ENCODE measurements at places on chromosomes 4 and X. TPM values are rescaled to one million over a fixed set of nuclear protein-coding genes. Genes with fewer than 3 reads are reported as not detected.

The NAP1L2 gene
- 1.9 TPM for total RNA-seq

The HAND2 gene
- not detected for total RNA-seq

GRCh38 chr4:113409181-113409580 lies 352.4 kb downstream of the CAMK2D start:
- peaks cover 8% of the 10 kb centered on the region for H3K27me3 ChIP-seq
- H3K4me3 ChIP-seq, result no peak overlapping the region
- no peak overlapping the region for H3K27ac ChIP-seq
- no peaks in the 10 kb centered on the region for H3K36me3 ChIP-seq

DNA sequence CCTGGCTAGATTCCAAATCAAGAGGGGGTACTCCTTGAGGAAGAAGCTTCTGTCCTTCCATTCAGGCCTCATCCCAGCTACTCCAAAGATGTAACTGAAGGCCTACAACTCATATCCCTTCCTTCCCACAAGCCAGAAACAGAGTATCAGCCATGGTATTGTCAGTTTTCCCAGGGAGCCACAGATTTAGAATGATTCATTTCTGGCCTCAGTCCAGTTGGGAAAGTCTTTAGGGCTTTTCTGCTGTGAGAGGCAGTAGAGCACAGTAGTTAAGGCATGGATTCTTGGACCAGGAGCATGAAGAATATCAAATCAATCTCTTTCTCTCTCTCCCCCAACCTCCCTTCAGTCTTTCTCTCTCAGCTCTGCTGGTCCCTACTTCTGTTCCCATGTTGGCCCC lies 505.0 kb downstream of the BCOR start:
- H3K36me3 ChIP-seq, result no peaks in the 10 kb centered on the region

DNA sequence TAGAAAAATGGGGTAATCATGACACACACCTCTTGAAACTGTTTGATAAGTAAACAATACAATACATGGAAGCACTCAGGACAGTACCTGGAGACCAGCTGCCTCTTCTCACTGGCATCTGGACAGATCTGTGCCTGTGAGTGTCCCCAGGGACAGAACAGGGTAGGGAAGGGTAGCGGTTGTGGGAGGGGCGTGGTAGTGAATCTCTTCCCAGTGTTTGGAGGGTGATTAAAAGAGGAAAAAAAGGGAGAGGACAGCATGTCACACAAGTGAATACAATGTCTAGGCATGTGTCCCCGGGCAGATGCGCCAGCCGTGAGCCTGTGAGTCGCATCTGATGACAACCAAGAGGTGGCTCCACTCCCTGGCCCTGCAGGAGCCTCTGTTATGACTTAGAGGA lies 138.8 kb upstream of the MSX1 start:
- DNase-seq, result no peak
- peaks cover 7% of the 10 kb centered on the region for H3K36me3 ChIP-seq
- H3K4me3 ChIP-seq, result no peak overlapping the region
- no peaks in the 10 kb centered on the region for H3K4me1 ChIP-seq

GRCh38 chr4:10593130-10593529 lies 91.4 kb downstream of the CLNK start:
- H3K36me3 ChIP-seq, result no peaks in the 10 kb centered on the region
- no peak overlapping the region for H3K27ac ChIP-seq
- no peak for DNase-seq
- H3K4me3 ChIP-seq, result no peak overlapping the region
- H3K27me3 ChIP-seq, result no peaks in the 10 kb centered on the region

The SAGE1 gene
- total RNA-seq, result not detected

- peaks cover 2% of the 10 kb centered on the region for H3K36me3 ChIP-seq
- DNase-seq, result no peak
- no peak overlapping the region for H3K27ac ChIP-seq
- no peaks in the 10 kb centered on the region for H3K4me1 ChIP-seq
- no peaks in the 10 kb centered on the region for H3K27me3 ChIP-seq
Observed at GRCh38 chr4:162706632-162707031, 460.1 kb downstream of the NAF1 start.

Measured in activated T-cell treated with anti-CD3 and anti-CD28 coated beads, Interleukin-2, amount 50 U/mL, for 72 hours (primary cell).